ENCODE measurements at places on chromosomes 13 and 19.

DNA sequence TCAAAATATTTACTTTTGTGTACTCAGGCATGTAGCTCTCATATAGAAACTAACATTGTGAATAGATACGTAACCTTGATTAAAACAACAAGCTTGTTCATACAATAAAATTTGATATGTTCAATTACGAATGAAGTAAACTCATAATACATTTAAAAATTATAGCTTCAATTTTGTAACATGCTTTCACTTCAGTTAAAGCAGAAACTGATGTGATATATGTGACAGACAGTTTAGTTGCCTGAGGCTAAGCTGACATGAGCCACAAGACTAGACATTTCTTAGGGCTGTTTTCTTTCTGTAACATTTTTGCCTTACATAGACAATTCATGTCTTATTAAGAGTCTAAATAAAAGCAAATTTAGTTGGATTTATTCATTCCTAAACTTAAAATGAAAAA is 526.0 kb downstream of the PCDH9 start:
- DNase-seq, result no peak

GRCh38 chr13:95044452-95045205 is 256.6 kb downstream of the ABCC4 start:
- no peak for DNase-seq

- DNase-seq, result no peak
Observed at GRCh38 chr13:25699056-25699455, 327.3 kb downstream of the ATP8A2 start.

GRCh38 chr13:48151363-48152161 is 56.7 kb upstream of the MED4 start:
- no peak for DNase-seq

GRCh38 chr13:93320942-93321341 is 94.3 kb downstream of the GPC6 start:
- no peak for DNase-seq

- DNase-seq, result no peak
Observed at GRCh38 chr19:3459965-3460582, 20.3 kb downstream of the SMIM24 start.

DNA sequence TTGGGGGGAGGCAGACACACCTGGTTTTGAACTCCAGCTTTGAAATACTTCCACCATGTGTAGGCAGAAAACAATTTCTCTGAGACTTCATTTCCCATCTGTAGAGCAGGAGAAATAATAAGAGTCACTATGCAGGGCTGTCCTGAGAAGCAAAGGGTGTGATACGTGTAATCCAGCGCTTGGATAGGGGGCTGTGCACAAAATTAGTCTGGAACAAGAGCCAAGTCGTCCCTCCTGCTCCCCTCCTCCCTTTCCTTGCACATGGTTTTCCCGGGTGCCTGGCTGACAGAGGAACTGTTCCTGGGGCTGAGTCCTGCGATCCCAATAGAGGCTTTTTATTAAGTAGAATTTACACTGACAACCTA is 29.6 kb upstream of the UBE2L5 start:
- DNase-seq, result no peak

GRCh38 chr13:76425935-76426334 is 460.3 kb downstream of the KCTD12 start:
- no peak for DNase-seq

DNA sequence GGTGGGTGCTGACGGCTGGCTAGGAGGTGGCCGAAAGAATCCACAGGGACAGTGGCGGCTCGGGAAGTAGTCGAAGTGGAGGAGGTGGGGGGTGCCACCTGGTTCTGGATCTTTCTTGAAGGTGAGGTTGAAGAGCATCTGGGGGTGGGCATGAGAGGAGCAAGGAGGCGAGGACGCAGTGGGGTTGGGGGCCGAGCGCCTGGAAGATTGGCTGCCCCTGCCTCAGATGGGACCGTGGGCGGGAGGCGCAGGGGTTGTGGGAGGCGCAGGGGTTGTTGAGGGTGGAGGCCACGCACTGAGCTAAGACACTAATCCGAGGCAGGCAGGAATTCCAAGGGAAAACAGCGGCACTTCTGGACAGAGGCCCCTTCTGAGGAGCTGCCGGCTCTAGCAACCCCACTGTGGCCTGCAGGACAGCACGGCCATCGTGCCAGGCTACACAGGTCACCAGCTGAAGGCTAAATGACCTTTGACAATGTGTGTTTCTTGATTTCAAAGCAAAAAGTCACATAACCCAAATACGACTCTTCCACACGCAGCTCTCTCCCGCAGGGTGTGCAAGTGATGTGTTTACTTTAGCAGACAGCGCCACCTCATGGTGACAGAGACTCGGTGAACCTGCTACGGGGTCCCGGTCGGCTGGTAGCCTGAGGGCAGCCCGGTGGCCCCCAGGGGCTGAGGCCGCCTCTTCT is 44.1 kb upstream of the RANBP3 start:
- DNase-seq, result no peak

- no peak for DNase-seq
Observed at GRCh38 chr13:63149375-63149774, 1733.7 kb upstream of the PCDH20 start.

- no peak for DNase-seq
Observed at GRCh38 chr19:39407660-39408391, 1.2 kb downstream of the ZFP36 start.

- DNase-seq, result no peak
Observed at GRCh38 chr13:96821381-96821780, 172.9 kb downstream of the OXGR1 start.

GRCh38 chr19:18594824-18595373 is 6.3 kb downstream of the REX1BD start:
- DNase-seq, result no peak

DNA sequence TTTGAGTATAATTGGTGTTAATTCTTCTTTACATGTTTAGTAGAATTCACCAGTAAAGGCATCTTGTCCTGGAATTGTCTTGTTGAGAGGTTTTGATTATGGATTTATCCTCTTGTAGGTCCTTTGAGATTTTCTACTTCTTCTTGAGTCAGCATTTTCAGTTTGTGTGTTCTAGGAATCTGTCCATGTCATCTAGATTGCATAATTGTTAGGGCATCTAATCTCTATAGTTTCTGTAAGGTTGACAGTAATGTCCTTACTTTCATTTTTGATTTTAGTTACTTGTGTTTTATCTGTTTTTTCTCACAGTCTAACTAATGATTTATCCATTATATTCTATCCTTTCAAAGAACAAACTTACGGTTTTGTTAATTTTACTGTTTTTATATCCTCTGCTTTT is 492.0 kb downstream of the FGF9 start:
- DNase-seq, result no peak

DNA sequence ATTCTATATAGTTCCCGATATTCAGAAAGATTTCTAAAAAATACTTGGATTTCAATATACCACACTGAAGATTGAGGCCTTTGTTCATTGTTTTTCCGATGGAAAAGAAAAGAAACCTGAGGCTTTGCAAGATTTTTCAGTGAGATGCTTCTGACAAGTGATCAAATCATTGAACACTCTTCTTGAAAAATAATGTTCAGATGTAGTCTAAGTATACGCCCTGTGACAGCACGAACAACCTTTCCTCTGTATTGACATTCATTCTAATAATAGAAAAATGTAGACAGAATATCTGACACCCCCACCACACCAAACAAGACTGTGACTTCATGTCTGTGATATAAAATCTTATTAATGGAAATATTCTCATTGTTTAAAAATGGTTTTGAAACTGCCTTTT is 650.7 kb upstream of the KLHL1 start:
- no peak for DNase-seq

DNA sequence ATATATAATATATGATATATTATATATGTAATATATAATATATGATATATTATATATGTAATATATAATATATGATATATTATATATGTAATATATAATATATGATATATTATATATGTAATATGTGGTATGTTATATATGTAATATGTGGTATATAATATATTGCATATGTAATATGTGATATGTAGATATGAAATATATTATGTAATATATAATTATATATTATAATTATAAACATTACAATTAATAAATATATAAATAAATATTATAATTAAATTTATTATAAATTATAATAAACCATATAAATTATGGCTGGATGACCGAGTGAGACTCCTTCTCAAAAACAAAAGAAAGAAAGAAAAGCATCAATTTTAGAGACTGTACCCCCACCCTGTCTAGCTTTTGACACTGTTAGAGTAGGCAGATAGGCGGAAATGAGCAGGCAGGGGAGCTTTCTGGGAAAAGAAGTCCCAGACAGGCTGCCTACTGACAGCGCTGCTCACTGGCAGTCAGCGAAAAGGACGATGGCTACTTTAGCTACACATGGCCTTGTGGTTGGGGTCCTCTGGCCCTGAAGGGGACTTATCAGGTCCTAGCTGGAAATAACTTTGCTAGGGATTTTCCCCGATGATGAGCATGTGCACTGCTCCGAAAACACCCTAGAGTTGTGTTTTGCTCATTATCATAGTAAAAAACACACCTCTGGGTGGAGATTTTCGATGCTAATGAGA is 19.7 kb downstream of the C3 start:
- DNase-seq, result no peak

DNA sequence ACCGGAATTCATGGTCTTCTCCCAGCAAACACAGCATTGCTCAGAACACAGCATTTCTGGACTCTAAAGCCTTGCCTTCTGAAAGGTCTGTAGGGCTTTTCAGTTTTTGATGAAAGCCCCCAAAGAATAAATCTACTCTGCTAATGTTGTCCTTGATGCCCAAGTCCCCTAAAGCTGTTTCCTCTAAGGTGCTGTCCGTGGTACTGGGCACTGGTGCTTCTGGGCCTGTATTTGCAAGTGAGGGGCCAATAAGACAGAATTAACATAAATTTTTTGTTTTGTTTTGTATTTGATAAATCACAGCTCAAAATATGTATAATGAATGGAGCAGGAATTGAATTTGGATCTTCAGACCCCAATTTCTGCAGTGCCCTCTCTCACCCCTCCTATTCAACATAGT is 12.1 kb upstream of the LGALS13 start:
- no peak for DNase-seq

DNA sequence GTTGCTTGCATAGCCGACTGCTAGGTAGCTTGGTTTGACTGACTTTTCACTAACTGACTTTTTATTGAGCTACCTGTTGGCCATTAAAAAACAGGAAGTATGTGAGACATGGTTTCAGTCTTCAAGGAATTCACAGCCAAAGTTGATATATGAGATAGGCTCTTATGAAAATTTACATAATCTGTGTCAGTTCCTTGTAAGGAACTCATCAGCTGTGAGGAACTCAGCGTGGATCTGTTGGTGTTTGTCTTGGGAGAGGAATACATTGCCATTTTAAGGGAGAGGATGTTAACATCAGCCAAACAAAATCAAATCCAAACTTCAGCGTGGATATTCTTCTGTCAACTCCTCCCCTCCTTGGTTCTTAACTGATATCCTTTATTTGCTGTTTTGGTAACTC is 2.0 kb downstream of the RNF113B start:
- no peak for DNase-seq

DNA sequence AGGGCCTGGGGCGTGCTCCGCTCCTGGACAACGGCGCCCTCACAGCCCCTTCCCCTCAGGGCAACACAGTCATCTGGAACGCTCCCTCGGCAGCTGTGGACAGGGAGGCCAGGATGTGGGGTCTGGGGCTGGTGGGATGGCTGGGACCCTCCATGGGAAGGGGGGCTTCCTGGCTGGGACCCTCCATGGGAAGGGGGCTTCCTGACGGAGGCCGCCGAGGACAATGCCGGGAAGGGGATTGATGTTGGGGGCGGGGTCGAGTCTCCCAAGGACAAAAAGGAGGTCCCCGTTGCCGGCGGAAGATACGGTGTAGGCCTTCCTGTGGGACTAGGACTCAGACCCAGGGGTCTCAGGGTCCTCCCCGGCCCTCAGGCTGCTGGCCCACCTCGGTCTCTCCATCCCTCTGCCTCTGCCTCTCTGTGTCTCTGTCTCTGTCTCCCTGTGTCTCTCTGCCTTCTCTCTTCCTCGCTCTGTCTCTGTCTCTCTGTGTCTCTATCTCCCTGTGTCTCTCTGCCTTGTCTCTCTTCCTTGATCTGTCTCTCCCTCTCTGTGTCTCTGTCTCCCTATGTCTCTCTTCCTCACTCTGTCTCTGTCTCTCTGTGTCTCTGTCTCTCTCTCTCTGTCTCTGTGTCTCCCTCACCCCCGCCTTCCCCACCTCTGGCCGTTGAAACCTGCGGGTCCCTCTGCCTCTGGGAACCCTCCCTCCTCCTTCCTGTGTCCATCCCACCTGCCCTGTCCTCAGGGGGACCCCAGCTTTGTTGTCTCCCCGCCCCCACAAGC is 2.7 kb upstream of the MADCAM1 start:
- DNase-seq, result no peak

DNA sequence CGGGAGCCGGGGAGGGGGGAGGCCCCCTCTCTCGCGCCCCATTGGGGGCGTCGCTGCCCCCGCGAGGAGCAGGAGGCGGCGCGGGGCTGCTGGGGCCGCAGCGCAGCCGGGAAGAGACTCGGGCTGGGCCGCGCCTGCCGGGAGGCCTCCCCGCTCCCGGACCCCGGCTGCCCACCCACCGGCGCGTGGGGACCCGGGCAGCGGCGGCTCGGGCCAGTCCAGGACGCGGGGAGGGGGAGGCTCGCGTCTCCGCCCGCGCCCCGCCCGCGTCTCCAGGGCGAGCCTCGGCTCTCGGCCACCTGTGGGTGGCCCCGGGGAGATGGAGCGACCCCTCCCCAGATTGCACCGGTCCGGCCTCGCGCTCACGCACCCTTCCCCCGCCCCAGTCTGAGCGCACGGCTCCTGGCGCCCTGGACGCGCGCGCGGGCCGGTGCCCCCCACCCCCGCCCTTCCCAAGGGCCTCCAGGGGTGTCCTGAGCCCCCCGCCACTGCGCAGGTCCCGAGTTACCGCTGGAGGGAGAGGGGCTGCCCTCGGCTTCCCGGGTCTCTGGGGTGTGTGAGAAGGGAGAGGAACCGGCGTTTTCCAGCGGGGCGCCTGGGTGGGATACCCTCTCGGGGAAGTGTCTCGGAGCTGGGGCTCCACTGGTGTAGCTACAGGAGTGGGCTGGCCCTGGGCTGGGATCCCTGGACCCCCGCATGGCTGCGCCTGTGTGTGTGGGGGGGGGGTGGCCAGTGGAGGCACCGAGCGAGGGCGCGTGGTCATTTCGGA is 645 bp downstream of the PALM start:
- DNase-seq, result no peak

- no peak for DNase-seq
Observed at GRCh38 chr19:2150794-2151338, 500 bp downstream of the AP3D1 start.

- no peak for DNase-seq
Observed at GRCh38 chr13:111049791-111050538, 65.1 kb upstream of the ARHGEF7 start.

- no peak for DNase-seq
Observed at GRCh38 chr13:109844396-109844795, 58.0 kb upstream of the IRS2 start.

GRCh38 chr19:39193803-39194202 is 3.0 kb upstream of the NCCRP1 start:
- DNase-seq, result no peak
